ENCODE measurements at places on chromosomes 1 and 21.
A peak's percentile ranks its signal among the peaks of the same experiment; 100 is the strongest.

DNA sequence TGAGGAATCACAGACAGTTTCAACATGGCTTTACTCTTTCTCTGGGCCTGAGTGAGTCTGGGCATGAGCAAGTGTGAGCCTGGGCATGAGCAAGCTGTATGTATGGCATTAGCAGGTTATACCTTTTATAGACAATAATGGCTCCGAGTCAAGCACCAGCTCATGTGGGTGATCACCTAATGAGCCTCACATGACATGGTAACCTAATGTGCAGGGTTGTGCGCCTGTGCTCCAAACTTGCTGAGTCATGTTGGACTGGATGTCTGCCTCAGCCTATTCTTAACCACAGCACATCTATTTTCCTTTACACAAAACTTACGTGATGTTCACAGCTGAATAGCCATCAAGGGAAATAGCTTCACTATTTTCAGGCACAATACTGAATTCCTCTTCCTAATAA, 236.2 kb upstream of the NRIP1 start:
- DNase-seq: no peak

GRCh38 chr1:227006226-227006796, 66.2 kb downstream of the COQ8A start:
- DNase-seq: no peak

DNA sequence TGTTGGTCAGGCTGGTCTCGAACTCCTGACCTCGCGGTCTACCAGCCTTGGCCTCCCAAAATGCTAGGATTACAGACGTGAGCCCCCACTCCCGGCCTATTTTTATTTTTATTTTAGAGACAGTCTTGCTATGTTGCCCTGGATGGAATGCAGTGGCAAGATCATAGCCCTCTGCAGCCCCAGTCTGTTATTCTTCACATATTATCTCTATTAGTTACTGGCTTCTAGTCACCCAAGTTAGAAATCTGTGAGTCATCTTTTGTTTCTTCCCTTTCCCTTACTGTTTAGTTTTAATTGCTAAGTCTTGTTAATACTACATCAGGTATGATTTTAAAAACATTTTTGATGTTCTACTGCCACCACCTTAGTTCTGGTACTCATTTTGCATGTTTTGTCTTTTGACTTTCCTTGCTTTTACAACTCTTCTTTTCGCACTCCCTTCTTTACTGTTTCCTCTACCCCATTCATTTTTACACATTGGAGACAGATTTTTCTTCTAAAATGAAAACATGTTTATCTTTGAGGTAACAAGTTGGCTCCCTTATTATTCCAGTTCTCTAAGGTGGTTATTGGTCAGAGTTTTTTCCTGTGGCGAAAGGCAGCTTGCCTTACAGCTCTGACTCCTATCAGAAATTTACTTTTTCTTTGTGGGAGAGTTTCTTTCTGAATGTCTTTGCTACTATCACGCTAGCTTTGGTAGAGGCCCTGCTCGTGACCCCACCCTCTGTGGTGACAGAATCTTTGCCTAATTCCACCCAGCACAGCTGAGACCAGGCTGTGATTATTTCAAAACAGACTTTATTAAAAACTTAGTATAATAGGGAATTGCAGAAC, 19.5 kb downstream of the ZMYM4 start:
- DNase-seq: peak; percentile 61

- no peak for DNase-seq
Measured at GRCh38 chr1:153305682-153306081, 7.1 kb downstream of the PGLYRP3 start.

GRCh38 chr1:185795181-185795580, 61.0 kb downstream of the HMCN1 start:
- DNase-seq: peak; percentile 84

- no peak for DNase-seq
Measured at GRCh38 chr1:224329484-224329841, 509 bp downstream of the NVL start.

DNA sequence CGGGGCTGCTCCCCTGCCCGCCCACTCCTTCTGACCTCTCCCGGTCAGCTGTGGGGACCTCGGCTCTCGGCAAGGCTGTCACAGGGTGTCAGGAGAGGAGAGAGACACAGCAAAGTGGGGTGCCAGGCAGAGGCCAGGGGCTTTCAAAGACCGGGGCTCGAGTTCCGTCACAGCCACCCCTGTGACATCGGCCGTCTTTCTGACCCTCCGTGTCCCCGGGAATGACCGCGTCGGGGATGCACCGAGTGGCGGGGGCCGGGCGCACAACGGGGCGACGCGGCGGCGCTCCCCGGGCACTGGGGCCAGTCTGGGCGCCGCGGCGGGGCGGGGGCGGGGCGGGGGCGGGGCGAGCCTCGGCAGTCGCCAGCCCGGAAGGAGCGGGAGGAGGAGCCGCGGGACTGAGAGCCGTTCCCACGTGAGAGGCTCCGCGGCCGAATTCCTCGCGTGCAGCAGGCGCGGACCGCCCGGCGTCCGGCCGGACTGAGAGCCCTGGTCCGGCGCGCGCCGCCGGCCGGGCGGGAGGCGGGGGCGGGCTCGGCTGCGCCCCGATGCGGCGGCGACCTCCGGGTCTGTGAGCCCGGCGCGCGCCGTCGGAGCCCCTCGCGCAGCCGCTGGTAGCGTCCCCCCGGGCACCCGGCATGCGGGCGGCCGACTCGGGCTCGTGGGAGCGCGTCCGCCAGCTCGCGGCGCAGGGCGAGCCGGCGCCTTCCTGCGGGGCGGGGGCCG, 229.7 kb upstream of the TMEM51 start:
- DNase-seq: peak; percentile 45

GRCh38 chr1:23171181-23171755, 2.6 kb upstream of the LUZP1 start:
- no peak for DNase-seq

DNA sequence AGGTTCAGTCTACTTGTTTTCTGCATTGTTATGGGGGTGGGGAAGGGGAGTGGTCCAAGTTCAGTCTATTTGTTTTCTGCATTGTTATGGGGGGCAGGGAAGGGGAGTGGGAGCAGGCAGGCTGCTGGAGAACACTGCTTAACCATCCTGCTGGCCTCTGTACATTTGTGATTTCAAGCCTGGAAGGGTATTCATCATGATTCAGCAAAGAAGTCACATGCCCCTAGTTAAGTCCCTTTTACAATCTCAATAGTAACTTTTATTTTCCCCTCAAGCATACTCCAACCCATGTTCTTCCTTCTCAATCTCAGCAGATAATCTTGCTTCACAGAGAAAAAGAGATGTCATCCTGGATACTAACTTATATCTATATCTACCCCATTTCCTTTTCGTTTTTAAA, 7.9 kb downstream of the LYST start:
- no peak for DNase-seq

GRCh38 chr1:91851130-91852010, 34.6 kb downstream of the TGFBR3 start:
- DNase-seq: peak; percentile 87

- peak; percentile 75 for DNase-seq
Measured at GRCh38 chr1:9852410-9853248, 28.9 kb upstream of the CLSTN1 start.

- DNase-seq: no peak
Measured at GRCh38 chr1:108609483-108610049, 49.7 kb downstream of the EEIG2 start.

- no peak for DNase-seq
Measured at GRCh38 chr1:103002005-103002404, 106.3 kb downstream of the COL11A1 start.

GRCh38 chr1:6603915-6604558, 1.4 kb upstream of the KLHL21 start:
- peak; percentile 88 for DNase-seq

GRCh38 chr1:21517161-21517589, 8.0 kb downstream of the ALPL start:
- no peak for DNase-seq

DNA sequence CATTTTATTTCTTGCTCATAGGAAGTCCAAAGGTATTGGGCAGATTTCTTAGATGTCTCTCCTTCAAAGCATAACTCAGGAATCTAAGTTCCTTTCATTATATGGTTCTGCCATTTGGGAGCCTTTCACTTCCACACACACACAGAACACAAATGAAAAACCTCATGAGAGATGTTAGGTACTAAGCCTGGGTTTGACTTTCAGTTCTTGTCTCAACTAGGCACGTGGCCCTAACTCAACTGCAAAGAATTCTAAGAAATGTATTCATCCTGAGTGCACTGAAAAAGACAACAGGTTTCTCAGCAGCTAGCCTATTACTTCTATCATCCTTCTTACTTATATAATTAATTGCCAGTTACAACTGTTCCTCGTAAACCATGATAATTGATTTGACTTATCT, 190.0 kb upstream of the SAMSN1 start:
- no peak for DNase-seq

DNA sequence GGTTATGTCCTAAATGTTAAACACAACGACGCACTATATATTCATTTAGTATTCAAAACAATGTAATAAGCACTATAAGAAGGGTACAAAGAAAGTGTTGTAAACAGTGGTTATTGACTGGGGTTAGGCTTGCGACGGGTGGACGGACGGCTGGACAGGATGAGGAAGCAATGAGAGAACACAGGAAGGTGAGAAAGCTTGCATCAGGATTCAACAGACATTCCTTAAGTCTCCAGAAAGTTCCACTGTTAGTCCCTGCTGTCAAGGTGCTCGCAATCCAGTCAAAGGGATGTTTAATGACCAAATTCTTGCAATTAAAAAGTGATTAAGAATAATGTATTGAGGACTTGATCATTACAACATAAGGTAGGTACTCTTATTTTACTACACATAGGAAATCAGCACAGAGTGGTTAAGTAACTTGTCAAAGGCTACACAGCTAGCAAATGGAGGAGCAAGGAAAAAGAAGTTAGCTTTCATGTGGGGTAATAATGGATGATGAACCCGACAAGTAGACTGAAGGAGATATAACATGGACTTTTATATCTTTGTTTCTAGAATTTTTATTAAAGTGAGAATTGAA, 994 bp upstream of the ACBD6 start:
- DNase-seq: no peak

- DNase-seq: peak; percentile 39
Measured at GRCh38 chr1:227901906-227902640, 45.7 kb downstream of the WNT9A start.

DNA sequence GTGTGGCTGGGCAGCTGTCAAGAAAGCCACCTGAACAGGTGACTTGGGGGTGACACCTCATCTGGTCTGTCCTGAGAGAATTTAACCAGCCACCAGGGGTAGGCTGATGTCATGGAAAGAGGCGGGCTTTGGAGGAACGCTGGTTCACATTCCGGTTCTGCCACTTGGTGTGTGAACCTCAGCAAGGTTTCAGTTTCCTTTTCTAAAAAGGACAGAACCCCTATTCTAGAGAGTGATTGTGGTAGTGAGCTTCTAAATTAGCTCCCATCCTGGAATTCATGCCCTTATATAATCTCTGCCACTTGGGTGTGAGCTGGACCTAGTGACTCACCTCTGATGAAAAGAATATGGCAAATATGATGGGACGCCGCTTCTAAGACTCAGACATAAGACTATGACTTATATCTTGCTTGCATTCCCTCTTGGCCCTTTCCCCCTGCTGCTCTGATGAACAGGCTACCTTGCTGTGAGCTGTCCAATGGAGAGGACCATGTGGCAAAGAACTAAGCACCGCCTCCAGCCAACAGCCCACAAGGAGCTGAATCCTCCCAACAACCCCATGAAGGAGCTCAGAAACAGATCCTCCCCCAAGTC, 332.1 kb downstream of the RRAGC start:
- DNase-seq: no peak

DNA sequence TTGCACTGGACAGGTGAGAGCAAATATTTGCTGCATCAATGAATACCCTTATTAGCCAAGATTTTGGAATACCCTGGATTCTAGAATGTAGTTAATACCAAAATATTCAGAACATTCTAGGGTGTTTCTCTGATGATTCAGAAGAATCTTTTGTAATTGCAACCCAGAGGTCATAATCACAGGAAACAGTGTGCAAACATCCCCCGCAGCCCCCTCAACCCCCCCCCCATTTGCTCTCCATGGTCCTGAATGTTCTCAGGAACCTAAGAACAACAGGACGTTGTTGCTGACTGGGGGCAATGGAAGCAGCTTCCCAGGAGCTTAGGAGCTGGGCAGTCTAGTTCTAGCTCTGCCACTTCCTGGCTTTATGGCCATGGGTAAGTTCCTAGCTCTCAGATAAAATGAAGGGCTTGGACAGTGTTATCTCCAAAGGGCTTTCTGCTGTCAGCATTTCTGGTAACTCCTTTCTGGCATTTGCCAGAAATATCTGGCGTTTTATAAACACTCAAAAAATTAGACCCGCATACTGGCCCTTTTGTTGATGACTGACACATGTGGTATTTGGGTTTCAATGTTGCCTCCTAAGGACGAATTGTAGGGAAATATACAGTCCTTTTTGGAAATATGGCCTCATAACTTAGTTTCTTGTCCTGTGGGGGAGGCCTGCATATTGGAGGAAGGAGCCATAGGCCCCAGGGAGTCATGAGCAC, 178.6 kb downstream of the RRAGC start:
- peak; percentile 8 for DNase-seq

DNA sequence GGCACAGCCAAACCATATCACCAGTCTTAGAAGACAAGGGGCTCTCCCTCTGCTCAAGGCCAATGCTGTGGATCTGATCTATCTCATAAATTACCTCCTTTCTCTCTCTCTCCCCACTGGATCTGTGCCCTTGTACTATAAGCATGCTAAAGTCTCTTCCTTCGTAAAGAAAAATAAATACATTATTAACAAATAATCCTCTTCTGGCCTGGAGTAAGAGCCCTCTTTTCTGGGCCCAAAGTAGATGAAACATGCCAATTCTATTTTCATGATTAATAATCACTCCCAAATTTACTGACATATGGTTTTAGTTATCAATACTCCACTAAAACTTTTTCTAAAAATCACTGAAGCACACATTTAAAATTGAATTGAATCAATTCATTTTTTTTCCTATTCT, 889.7 kb downstream of the ADGRL2 start:
- no peak for DNase-seq

- no peak for DNase-seq
Measured at GRCh38 chr21:44533121-44533890, 6.7 kb downstream of the KRTAP10-1 start.

GRCh38 chr21:26366781-26367180, 196.2 kb upstream of the APP start:
- peak; percentile 29 for DNase-seq

DNA sequence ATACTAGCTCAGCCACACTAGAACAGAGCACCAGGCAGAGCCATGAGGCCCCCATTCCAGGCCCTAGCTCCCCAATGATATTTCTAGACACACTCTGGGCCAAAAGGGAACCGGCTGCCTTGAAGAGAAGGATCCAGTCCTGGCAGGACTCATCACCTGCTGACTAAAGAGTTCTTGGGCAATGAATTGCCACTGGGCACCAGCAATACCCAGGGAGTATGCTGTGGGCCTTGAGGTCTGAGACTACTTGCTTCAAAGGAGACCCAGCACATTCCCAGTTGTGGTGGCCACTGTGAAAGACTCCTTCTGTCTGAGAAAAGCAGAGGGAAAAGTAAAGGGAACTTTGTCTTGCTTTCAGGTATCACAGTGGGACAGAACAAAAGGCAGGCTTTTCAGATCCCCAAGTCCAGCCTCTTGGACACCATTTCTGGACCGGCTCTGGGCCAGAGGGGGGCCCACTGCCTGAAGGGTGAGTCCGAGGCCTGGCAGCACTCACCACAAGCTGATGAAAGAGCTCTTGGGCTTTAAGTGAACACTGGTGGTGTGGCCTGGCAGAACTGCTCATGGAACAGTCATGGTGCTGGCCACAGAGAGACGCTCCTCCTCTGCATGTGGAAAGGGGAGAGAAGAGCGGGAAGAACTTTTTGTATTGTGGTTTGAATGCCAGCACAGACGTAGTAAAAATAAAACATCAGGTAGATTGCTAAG, 72.5 kb downstream of the CDC42BPA start:
- DNase-seq: no peak

- DNase-seq: no peak
Measured at GRCh38 chr21:46498335-46499050, 39.8 kb downstream of the DIP2A start.

GRCh38 chr1:81377406-81377805, 423.3 kb upstream of the ADGRL2 start:
- no peak for DNase-seq

Measured in fibroblast of skin of right quadriceps (primary cell).